ENCODE measurements at places on chromosomes 5 and 9. TPM values are rescaled to one million over a fixed set of nuclear protein-coding genes. Genes with fewer than 3 reads are reported as not detected.

Gene FNBP1
- total RNA-seq: 63.2 TPM

Gene SLC2A6
- total RNA-seq: 31.3 TPM

Gene IRX2
- total RNA-seq: under 0.01 TPM

Gene PTGS1
- 0.31 TPM for total RNA-seq

Gene PLCXD3
- total RNA-seq: not detected

Gene B4GALT1
- 29.3 TPM for total RNA-seq

Gene FABP6
- not detected for total RNA-seq

Gene C5
- total RNA-seq: 2.2 TPM

Gene FBLL1
- total RNA-seq: 3.4 TPM

Gene FAM163B
- total RNA-seq: not detected

Gene FBXL7
- 34.4 TPM for total RNA-seq

Gene NEUROG1
- total RNA-seq: not detected

Gene PCDHGC5
- 2.0 TPM for total RNA-seq

Gene UBTD2
- total RNA-seq: 29.0 TPM

Gene IL5
- total RNA-seq: not detected

Gene EQTN
- total RNA-seq: 0.34 TPM

Gene CDH6
- not detected for total RNA-seq

Gene MTX3
- total RNA-seq: 17.3 TPM

Gene PLAC8L1
- total RNA-seq: not detected
